Stimulated activated CD4-positive, alpha-beta T cell treated with anti-CD3 and anti-CD28 coated beads, Interleukin-2, amount 100 ng/mL, for 4 hours (primary cell): ENCODE measurements at places on chromosomes 12 and 14.
A peak's percentile ranks its signal among the peaks of the same experiment; 100 is the strongest.

DNA sequence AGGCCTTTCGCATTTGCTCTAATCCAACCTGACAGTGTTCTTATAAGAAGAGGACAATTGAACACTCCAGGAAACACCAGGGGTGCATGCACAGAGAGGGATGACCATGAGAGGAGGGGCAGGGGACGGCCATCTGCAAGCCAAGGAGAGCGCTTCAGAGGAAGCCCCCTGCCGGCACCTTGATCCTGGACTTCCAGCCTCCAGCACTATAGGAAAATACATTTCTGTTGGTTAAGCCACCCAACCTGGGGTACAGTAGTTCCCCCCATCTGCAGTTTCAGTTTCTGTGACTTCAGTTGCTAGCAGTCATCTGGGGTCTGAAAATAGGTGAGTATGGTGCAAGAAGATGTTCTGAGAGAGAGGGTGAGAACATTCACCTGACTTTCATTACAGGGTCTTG is 64.7 kb downstream of the CLMN start:
- no peak for DNase-seq

GRCh38 chr12:53994264-53995001 is 5.5 kb upstream of the HOXC9 start:
- DNase-seq = no peak

GRCh38 chr14:55470025-55470424 is 29.6 kb upstream of the TBPL2 start:
- no peak for DNase-seq

- DNase-seq = no peak
Measured at GRCh38 chr12:40915172-40915571, 222.9 kb downstream of the CNTN1 start.

DNA sequence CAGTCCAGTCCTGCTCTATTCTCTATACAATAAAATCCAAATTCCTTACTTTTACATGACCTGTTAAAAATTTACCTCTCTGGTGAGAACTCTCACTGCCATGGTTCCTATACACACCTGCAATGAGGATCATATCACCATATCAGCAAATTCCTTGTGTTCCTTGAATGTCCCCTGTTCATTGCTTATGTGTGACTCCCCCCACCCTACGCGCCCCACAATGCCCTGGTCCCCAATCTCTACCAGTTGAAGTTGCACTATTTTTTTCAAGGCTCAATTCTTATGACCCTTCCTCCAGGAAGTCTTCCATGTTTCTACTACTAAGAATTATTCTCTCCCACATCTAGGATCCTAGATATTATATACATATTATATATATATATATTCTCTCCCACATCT is 82.2 kb upstream of the NEDD1 start:
- no peak for DNase-seq

- DNase-seq = no peak
Measured at GRCh38 chr12:89439941-89440340, 84.7 kb downstream of the GALNT4 start.

DNA sequence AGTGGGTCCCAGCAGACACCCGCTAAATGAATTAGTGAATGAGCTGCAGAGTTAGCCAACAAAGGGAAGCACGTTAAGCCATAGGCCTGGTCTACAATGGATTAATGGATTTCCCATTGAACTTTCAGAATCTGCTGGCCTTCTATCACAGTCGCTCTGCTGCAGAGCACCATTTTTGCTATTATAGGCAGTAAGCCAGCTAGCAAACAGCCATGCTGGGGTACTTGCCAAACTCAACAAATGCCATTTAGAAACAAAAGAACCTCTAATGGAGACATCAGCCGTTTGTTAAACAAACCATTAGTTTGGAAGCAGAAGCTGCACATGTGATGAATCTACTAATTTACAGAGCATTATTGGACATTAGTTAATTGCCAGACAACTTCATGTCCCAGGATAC is 181.1 kb upstream of the STXBP6 start:
- DNase-seq = no peak

GRCh38 chr14:54667026-54667744 is 100.3 kb downstream of the SAMD4A start:
- no peak for DNase-seq

GRCh38 chr14:94009767-94010166 is 12.7 kb downstream of the CCDC197 start:
- DNase-seq = no peak

DNA sequence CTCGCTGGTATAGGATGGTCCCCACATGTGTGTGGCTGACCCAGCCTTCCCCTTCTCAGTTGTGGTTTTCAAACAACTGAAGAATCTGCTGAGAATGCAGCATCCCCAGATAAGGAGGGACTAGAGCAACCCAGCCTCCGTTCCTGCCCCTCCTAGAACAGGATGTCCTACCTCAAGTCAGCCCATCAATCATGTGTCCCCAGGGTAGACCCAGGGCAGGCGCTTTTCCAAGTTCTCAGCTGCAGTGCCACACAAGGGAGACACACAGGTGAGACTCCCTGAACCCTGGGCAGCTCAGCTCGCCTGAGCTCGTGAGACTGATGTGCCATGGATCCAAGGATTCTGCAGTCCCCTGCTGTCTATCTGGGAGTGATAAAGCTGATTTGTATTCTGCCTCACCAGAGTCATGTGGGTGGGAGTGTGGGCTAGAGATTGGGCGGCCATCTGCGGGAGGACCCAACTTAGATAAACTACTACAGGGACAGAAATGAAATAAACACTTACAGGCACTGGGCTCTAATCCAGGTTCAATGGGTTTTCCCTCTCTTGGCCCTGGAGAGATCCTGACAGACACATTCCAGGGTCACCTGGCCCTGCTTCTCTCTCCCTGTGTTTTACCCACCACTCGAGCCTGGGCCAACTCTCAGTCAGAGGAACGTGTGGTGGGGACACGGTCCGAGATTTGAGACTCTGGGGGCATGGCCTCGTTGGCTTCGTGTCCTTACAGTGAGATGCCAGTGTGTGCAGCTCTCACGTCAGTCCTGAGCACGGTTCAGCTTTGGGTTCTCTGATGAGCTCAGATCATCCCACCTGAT is 303.5 kb upstream of the SFSWAP start:
- no peak for DNase-seq

- DNase-seq = no peak
Measured at GRCh38 chr12:23340351-23340750, 609.1 kb downstream of the SOX5 start.

DNA sequence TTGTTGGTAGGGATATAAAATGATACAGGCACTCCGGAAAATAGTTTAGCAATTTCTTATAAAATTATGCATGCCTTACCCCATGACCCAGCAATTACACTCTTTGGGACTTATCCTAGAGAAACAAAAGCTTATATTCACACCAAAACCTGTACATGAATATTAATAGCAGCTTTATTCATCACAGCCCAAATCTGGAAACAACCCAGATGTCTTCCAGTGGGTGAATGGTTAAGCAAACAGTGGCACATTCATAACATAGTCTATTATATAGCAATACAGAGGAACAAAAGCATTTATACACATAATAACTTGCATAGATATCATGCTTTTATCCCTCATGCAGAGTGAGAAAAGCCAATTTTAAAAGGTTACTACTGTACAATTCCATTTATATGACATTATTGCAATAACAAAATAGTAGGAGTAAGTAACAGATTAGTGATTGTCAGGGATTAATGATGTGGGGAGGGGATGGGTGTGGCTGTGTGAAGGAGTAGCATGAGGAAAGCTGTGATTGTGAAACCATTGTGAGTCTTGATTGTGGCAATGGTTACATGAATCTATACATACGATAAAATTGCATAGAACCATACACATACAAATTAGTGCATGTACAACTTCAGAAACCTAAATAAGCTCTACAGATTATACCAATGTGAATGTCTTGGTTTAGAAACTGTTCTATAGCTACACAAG is 363.1 kb upstream of the OR4E1 start:
- DNase-seq = no peak

- DNase-seq = no peak
Measured at GRCh38 chr14:80587096-80587724, 354.3 kb downstream of the CEP128 start.

DNA sequence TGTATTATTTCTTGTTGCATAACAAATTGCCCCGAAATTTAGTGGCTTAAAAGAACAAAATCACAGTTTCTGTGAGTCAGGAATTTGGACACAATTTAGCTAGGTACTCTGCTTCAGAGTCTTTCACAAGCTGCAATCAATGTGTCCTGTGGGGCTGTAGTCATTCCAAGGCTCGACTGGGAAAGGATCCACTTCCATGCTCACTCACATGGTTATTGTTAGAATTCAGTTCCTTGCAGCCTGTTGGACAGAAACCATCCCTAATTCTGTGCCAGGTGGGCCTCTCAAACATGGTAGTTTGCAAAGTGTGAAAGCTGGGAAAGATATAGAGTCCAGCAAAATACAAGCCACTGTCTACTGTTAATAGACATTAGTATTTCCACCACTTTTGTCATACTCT is 59.7 kb upstream of the ARID2 start:
- DNase-seq = no peak

GRCh38 chr12:10623131-10623530 is 9.7 kb upstream of the MAGOHB start:
- DNase-seq = no peak

- DNase-seq = no peak
Measured at GRCh38 chr12:29578070-29578469, 80.6 kb upstream of the OVCH1 start.

- peak; percentile 71 for DNase-seq
Measured at GRCh38 chr14:73467377-73467776, 9.0 kb upstream of the NUMB start.

- DNase-seq = no peak
Measured at GRCh38 chr12:11711651-11712327, 62.3 kb downstream of the ETV6 start.

- DNase-seq = no peak
Measured at GRCh38 chr12:57666897-57667296, 27.0 kb upstream of the OS9 start.

DNA sequence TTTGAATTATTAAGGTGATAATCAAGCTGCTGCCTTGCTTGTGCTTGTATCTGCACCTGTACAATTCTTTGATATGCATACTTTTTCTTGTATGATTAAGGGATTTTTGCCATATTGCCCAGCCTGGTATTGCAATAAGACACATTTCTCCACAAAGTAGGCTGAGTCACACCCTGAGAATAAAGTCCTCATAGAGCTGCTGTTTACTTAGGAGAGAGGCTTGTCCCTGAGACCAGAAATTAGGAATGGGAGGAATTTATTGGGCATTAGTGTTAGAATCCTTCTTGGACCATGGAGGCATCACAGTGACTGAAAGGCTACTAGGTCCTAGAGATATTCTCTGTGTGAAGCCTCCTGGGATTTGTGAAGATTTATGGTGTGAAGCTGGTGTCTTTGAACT is 506.8 kb upstream of the FBXO33 start:
- no peak for DNase-seq

- DNase-seq = no peak
Measured at GRCh38 chr14:71004481-71004880, 97.2 kb downstream of the PCNX1 start.

DNA sequence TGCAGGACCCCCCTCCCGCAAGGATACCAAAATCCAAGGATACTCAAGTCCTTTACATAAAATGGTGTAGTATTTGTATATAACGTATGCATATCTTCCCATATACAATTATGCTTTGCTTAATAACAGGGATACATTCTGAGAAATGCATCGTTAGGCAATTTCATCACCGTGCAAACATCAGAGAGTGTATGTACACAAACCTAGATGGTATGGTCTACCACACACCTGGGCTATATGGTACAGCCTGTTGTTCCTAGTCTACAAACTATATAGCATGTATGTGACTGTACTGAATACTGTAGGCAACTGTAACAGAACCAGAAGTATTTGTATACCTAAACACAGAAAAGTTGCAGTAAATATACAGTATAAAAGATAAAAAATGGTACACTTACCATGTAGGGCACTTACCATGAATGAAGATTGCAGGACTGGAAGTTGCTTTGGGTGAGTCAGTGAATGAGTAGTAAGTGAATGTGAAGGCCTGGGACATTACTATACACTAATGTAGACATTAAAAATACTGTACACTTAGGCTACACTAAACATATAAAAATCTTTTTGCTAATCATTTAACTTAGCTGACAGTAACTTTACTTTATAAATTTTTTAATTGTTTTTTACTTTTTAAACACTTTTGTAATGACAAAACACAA is 141.1 kb downstream of the SLC41A2 start:
- no peak for DNase-seq

DNA sequence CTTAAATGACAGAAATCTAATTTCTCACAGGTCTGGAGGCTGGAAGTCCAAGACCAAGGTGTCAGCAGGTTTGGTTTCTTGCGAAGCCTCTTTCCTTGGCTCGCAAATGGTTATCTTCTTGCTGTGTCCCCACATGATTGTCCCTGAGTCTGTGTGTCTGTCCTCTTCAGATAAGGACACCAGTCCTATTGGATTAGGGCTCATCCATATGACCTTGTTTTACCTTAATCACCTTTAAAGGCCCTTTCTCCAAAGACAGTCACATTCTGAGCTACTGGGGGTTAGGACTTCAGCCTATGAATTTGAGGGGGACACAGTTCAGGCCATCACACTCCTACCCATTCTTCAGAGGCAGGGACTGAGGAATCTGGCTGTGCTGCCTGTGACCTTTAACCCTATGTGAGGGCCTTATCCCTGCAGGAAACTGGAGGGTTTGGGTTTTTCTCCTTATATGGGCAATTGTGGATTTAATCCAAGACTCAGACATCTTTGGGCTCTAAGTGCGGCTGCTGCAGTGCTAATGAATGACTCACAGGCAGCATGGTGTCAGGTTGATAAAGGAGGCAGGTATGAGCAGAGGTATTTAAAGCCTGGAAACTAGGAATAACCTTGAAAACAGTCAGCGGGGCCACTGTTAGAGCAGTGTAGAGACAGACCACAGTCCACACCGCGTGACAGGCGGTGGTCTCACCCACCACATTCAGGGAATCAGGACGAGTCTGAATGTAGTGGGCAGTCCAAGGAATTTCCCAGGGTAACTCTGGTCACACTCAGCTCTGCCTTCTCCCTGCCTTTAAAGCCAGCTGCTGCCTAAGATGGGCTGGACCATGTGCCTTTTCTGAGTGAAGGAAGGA is 10.2 kb downstream of the TPCN1 start:
- no peak for DNase-seq

GRCh38 chr12:39105111-39105510 is 199.7 kb upstream of the CPNE8 start:
- no peak for DNase-seq

DNA sequence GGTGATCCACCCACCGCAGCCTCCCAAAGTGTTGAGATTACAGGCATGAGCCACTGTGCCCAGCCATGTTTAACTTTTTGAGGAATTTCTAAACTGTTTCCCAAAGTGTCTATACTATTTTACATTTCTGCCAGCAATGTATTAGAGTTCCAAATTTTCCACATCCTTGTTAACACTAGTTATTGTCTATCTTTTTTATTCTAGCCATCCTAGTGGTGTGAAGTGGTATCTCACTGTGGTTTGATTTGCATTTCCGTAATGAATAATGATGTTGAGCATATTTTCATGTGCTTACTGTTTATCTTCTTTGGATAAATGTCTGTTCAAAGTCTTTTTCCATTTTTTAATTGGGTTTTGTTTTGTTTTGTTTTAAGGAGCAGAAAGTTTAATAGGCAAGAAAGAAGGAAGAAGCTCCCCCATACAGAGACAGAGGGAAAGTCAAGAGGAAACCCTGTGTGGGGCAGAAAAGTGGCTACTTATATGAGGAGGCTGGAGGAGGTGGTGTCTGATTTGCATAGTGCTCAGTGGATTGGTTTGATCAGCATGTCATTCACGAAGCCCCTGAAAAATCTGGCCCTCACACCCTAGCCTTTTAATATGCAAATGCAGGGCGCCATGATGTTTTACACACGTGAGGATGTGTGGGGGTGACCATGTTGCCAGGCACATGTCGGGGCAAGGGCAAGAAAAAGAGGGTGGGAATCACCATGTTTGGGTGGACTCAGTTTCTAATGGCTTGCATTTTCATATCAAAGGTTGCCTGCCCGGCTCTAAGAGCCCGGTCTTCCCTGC is 14.9 kb downstream of the TXNRD1 start:
- DNase-seq = no peak

GRCh38 chr12:54725233-54725843 is 77.2 kb upstream of the DCD start:
- DNase-seq = no peak
